Activated CD4-positive, alpha-beta T cell treated with anti-CD3 and anti-CD28 coated beads for 24 hours (primary cell): ENCODE measurements at places on chromosomes 5 and 9.

GRCh38 chr5:145157841-145158240 is 677.3 kb downstream of the PRELID2 start:
- DNase-seq = no peak

DNA sequence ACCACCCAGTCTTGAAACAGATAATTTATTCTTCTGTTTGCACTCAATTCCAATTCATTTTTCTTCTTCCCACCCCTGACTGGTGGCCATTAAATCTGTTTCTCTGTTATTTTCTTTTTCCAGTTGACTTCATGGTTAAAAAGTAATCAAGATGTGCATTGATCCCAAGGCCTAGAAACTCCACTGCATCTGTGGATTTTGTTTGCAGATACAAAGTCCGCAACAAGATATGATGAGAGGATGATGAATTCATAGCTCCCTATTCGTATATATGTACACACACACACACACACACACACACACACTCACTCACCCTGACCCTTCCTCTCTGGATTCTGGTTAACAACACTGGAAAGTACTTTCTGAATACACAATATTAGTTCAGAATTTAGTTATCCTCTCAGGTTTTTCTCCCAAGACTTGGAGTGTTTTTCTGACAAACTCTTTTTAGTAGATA is 52.4 kb downstream of the CD180 start:
- DNase-seq = no peak

DNA sequence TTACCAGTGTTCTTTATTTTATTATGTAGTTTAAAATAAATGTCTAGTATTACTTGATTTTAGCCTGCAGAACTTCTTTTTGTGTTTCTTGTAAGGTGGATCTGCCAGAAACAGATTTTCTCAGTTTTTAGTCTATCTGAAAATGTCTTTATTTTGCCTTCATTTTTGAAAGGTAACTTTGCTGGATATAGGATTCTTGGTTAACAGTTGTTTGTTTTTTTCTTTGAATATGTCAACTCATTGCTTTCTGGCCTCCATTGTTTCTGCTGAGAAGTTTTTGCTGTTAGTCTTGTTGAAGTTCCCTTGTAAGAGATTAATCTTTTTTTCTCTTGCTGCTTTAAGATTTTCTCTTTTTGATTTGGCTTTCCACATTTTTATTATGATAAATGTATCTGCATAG is 75.5 kb downstream of the MTREX start:
- no peak for DNase-seq

DNA sequence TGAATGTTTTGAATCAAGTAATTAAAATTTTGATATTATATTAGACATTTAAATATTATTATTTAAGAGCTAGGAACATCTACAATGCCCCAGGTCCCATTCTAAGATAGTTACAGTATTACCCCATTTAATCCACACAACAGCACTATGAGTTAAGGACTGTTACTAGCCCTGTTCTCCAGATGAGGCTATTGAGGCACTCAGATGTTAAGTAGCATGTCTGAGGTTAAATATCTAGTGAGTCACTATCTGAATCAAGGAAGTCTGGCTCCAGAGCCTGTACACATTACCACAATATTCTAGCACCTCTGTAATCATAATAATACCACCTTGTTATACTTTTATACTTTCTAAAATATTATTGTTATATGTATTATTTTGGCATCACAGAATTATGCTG is 304.6 kb downstream of the PDE4D start:
- no peak for DNase-seq

DNA sequence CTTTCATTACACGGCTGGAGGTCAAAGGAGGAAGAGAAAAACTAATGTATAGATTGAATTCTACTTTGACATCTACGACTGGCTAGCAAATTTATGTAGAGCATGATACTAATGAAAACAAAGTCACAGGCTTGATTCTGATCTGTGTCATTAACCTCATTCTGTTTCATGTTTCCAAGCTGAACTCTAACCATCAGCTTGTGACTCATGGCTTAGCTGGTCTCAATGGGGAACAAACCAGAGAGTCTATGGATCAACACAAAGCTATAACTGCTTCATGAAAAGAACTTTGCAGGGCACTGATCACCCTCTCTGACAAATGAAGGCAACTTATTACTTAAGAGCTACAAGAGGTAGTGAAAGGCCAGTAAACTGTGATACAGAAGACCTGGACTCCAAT is 23.6 kb upstream of the PDE4D start:
- DNase-seq = no peak

DNA sequence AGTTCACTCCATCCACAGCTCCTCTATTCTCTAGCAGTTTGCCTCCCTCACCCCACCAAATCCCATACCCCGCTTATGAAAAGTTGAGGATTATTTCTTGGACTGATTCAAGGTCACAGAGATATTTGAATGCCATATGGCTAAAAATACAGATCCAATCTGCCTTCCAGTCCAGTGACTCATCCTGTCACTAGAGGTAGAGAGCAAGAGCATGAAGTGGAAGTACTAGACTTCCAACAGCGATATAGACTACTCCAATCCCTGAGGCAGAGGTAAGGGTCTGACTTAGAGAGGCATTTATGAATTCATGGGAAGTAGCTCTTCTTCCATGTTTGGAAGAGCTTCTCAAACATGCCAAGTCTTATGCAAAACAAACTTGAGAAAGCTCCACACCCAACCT is 72.4 kb upstream of the CCL21 start:
- no peak for DNase-seq

GRCh38 chr9:23643656-23644258 is 182.3 kb downstream of the ELAVL2 start:
- DNase-seq = no peak

- DNase-seq = no peak
These were observed 375.1 kb upstream of the ST8SIA4 start for GRCh38 chr5:101278011-101278687.

DNA sequence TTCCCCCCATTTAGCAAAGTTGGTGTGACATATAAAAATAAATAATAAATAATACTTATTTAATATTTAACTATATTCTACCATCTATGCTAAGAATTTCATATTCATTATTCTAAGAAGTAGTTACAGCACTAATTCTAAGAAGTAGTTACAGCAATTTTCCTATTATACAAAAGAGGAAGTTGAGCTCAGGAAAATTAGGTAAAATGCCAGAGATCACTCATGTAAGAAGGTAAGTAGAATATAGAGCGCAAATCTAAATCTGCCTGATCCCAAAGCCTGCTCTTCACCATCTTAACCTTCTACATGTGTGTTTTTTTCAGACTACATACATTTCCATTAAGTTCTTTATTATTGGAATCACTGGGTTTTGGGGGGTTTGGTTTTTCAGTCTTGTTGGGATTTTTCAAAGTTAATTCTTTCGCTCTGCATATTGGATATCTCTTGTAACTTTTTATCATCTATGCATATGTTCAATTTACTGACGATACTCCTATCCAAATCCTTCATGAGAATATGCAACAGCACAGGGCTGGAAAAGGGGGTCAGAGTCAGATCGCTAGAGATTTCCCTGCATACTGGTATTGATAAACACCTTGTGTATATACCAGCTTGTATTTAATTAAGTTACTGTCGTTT is 852.1 kb downstream of the MAT2B start:
- no peak for DNase-seq

DNA sequence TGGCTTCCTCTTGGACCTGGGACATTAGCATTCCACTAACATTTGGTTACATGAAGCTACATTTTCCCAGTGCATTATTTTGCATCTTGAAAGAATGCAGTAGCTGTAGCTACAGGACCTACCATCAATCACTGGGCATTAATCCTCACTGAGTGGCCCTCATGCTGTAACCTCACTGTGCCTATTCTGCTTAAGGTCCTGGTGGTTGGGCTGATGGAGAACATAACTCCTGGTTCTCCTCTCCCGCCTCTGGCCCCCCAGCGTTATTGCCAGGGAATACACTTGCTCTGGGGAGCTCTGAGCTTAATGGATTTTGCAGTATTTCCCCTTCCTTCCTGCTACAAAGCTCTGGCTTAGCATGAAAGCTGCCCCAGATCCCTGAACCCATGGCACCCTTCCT is 111.5 kb upstream of the EQTN start:
- DNase-seq = no peak

DNA sequence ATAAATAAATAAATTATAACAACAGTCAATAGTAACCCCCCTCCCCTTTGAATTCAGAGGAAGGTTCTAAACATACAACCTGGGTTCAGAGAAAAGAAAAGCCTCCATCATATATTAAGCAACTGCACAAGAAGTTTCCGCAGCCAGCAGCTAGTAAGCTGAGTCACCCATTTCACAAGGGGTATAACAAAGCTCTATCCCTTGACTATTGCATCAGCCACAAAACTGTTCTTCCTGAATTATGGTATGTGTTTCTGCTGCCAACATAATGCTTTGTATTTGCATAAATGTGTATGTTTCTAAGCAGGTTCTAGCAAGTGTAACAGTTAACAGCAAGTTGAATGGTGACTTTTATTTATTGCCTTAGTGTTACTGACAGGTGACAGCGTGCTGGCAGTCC is 6.8 kb upstream of the CEP120 start:
- DNase-seq = no peak

DNA sequence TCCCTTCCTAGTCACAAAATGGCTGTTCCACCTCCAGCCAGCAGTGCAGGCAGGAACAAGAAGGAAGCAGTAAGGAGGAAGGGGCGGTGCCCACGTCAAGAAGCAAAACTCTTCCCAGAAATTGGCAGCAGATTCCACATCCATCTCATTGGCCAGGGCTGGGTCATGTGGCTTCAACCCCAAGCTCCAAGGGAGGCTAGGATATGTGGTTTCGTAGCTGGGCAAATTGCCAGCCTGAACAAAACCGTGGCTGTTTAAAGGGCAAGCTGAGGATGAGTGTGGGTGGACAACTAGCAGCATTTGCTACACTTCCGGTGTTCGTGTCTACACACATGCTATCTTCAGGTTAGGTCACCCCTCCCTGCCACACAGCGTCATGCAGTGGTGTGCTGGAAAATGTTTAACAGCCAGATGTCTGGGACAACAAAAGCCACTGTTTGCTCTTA is 92.1 kb upstream of the MAP1B start:
- DNase-seq = no peak

DNA sequence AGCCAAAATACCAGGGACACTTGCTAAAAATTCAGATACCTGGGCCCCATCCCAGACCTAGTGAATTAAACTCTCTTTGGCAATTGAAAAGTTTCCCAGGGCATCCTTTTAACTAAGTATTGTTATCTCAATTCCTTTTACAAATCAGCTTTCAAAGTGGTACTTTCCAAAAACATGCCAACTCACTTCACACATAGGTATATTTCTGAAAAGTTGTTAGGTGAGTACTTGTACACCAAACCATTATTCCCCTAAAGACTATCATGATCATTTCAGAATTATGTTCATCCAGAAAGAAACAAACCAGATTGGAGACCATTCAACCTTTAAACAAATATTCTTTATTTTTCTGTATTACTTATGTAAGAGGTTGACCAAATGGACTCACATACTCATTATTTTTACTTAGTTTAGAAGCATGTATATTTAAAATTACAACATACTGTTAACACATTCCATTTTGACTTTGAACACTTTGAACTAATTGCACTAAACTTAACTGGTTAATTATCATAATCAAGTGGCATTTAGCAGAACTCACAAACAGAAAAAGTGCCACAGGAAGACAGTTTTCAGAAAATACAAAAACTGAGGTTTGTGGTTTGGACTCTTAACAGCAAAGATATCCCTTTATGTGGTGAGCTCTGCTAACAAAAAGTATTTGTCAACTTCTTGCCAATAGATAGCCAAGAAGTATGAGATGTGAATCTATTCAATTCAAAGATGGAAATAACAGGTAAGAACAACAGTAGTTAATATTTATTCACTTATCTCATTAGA is 40.7 kb downstream of the KIAA0825 start:
- DNase-seq = no peak

DNA sequence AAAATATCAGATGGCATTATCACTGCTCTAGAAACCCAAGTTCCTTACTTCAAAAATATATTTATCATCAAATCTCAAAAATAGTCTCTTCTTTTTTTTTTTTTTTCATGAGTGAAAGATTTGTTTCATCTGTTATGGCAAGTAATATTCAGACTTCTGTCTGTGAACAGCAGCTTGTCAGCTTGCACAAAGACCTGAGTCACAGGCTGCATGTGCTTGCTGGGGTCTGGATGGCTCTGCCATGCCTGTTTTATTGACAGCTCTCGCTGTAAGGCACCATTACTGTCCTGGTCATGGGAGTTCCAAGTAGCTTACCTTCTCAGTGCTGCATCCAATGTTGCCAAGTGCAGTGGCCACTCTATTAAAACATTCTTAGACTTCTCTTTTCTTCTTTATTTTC is 456.4 kb downstream of the GADD45G start:
- DNase-seq = no peak

DNA sequence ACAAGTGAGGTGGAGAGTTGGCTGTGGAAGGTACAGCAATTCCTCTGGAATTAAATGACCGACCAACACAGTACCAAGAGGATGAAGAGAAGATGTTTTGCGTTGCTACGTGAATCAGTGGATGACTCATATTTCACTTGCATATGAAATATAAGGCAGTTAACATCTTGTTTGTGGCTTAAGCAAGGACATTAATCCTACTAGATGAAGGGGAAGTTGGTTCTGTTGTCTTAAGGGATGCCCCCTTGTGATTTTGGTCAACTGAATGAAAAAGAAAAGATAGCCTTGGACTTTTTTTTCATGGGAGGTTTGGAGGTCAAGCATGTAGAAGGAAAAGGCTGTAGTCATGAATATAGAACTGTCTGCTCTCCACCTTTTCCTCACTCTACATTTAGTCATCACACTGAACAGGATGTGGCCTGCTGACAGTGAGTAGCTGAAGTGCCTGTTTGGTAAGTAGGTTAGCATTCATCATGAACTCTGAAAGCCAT is 33.9 kb downstream of the VLDLR start:
- DNase-seq = no peak

GRCh38 chr9:120659209-120659608 is 55.1 kb downstream of the MEGF9 start:
- DNase-seq = no peak

DNA sequence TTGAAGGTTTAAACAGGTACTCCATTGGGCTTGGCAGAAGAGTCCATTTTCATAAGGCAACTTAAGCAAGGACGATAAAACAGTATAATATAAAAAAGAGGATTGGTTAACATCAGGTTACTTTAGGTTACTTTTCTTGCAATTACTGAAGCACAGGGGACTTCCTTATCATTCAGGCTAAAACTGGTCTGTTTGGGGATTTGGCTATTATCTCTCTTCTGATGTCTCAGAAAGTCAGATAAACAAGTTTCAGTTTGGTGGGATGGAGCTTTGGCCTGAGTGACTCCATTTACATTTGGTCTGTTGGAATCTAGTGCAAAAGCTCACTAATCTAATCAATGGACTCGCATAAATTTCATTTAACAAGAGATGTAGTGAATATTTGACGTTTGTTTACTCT is 8.0 kb downstream of the GAPT start:
- DNase-seq = no peak

GRCh38 chr5:151141535-151141934 is 16.0 kb downstream of the ANXA6 start:
- no peak for DNase-seq

- DNase-seq = no peak
These were observed 20.3 kb downstream of the ENHO start for GRCh38 chr9:34502471-34502870.

DNA sequence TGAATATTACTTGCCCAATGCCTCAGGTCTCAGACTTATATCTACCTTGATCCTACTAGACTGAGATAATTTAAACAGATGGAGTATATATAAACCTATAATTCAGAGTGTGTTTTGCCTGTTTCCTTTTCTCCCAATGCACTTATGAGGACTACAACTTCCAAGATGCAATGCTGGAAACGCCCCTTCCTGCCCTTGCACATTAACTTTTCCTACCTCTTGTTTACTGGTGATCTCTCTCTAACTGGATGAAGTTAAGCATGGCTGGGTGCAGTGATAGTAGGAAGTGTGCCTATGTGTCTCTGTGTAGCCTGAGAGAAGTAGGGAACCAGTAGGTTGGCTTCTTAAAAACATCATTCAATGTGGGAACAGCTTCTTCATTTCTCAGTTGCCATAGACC is 115.2 kb downstream of the SVEP1 start:
- no peak for DNase-seq
